ENCODE measurements at places on chromosomes 12 and 14.

DNA sequence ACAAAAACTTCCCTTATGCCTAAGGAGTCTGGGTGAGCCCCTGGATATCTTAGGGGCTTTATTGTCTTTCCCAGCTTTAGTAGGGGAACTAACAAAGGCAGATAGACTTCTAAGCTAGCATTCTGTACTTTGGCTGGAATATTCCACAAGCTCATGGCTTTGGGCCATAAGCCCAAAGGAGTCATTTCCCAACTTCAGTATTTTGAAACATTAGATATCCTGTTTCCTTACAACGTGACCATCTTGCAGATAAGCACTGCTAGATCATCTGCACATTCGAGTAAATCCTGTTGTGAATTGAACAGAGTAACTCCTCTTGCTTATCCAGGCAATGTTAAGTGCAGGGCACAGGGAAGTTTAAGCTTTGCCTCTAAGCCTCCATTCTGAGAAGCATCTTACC, 70.6 kb upstream of the ACTN1 start:
- DNase-seq, result no peak

- DNase-seq, result no peak
These were observed 9.2 kb downstream of the PLBD1 start for GRCh38 chr12:14558473-14558959.

DNA sequence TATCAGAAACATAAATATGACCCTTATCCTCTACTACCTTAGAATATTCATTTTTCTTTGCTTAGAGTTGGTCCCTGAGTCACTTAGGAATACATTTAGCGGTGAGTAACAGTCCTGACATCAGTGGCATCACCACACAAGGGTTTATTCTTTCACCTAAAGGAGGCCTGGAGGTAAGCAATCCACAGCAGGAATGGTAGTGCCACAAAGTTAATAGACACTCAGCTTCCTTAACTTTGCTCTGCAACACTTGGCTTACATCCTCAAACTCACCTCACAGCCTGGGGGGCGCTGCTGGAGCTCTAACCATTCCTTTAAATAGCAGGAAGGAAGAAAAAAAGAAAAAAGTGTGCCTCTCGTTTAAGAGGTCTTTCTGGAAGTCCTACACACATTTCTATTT, 29.1 kb downstream of the BBOF1 start:
- no peak for DNase-seq

DNA sequence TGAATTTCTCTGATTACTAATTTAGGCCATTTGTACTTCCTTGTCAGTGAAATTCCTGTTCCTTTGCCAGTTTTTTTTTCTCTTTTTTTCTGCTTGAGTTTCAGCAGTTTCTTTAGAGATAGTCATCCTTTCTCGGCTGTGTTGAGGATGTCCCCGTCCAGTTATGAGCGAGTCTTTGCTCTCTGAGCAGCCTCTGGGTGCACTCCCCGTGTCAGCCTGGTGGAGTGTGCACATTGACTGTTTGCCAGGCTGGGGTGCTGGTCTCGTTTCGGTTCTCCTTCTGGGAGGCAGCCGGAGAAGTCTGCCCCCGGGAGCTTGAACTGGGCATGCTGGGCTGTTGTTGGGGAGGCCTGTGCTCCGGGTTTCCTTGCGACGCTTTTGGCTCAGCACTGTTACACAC, 3.0 kb downstream of the PACS2 start:
- DNase-seq, result no peak

- no peak for DNase-seq
These were observed 17.3 kb downstream of the USP44 start for GRCh38 chr12:95533985-95534384.
